Nasal cavity respiratory epithelium epithelial cell of viscerocranial mucosa (primary cell): ENCODE measurements at places on chromosomes 3 and 15. TPM values are rescaled to one million over a fixed set of nuclear protein-coding genes. Genes with fewer than 3 reads are reported as not detected.

TNFAIP8L3 gene
- total RNA-seq, result 3.0 and 4.1 TPM in 2 replicates

CCRL2 gene
- 0.07 TPM in 1 of 2 replicates, not detected in the other for total RNA-seq

OCA2 gene
- under 0.01 and 2.5 TPM in 2 replicates for total RNA-seq

AP3B2 gene
- total RNA-seq, result under 0.01 and 2.1 TPM in 2 replicates

GCNT3 gene
- 3.4 and 13.5 TPM in 2 replicates for total RNA-seq
